ENCODE measurements at places on chromosomes 1 and 21.

DNA sequence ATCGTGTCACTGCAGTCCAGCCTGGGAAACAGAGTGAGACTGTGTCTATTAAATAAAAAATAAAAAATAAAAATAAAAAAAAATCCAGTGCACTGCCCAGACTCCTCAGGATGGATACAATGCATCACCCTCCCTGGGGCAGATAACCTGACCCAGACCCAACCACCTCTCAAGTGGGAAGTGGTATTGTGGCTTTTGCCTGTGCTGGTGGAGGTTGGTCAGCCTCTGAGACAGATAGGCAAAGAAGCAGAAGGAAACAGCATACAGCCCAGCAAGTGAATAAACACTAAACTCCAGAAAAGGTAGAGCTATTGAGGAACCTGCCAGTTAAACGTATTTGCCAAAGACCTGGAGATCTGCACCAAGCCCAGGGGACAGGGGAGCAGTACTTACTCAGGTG, 22.0 kb downstream of the HHIPL2 start:
- no peak for DNase-seq

DNA sequence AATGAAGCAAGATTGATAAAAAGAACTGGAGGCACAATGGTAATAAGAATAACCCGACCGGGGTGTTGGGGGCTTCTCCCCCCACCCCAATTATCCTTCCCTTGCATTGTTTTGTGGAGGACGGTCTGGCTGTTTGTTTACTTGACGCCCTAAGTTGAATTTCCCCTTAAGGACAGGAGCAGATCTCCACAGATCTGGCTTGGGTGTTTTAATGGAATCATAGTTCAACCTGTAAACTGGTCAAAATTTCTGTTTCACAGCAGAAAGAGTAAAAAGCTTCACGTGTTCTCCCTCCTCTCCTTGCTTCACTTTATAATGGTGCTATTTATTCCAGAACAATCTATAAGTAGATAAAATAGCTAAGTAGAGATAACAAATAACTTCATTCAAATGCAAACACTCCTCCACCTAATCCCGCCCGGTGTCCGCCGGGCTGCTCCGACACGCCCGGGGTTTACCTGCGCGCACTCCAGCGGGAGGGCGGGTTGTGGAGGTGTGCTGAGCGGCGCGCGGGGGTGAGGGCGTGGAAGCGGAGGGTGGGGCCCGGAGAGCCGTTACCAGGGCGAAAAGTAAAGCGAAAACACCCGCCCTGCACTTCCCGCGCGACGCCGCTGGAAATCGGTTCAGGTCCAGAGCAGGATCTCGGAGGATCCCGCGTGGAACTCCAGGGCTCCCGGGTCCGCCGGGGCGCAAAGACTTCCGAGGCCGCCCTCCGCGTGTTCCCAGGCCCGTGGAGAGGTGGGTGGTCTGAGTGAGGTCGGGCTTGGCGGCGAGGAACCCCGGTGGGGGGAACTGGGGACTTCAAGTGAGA, 2.0 kb upstream of the ATF3 start:
- peak; percentile 81 for DNase-seq

DNA sequence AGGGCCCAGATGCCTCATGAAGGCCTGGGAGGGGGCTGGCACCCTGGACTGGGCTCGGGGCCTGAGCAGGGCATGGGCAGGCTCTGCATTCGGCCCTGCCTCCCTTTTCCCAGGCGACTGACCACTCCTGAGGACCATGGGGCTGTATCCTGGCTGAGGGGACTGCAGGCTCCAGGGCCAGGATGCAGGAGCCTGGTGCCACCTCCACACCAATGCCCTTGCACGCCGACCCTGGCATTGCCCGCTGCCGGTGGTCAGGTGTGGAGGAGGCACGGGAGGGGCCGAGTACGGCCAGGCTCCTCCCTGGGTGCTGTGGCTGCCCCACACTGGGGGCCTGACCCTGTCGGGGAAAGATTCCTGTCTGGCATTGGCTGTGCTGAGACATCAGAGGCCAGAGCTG, 128.9 kb downstream of the SIK1 start:
- no peak for DNase-seq

DNA sequence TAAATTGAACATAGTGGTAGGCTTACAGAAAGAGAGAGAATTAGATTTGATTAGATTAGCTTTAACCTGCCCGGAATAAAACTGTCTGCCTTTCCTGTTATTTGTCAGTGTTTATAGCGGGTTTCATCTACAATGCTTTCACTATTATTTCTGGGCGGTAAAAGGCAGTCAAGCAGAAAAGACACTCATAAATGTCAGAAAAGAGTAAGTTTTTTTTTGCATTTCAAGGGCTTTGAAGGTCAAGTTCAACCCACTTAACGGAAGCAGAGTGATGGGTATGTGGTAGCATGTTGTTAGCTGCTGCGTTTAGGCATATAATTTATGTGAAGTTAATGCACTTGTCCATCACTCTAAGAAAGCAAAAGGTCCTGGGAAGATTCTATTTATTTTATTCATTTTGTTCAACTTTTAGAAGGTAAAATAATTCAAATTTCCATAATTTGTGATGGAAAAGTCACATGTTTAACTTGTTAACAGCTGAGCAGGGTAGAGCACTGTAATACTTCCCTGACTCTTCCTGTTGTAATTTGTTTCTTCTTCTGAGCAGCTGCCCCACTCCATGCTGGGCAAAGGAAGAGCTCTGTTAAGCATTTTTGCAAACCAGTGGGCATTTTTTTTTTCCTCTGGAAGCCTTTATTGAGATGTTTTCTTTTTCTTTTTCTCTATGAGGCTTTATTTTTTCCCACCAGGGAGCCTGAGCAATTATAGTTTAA, 220.1 kb downstream of the ST6GALNAC3 start:
- no peak for DNase-seq

- DNase-seq: no peak
Observed at GRCh38 chr1:219549215-219549614, 63.7 kb downstream of the ZC3H11B start.

GRCh38 chr1:154941333-154942013, 5.0 kb upstream of the PMVK start:
- DNase-seq: peak; percentile 86

DNA sequence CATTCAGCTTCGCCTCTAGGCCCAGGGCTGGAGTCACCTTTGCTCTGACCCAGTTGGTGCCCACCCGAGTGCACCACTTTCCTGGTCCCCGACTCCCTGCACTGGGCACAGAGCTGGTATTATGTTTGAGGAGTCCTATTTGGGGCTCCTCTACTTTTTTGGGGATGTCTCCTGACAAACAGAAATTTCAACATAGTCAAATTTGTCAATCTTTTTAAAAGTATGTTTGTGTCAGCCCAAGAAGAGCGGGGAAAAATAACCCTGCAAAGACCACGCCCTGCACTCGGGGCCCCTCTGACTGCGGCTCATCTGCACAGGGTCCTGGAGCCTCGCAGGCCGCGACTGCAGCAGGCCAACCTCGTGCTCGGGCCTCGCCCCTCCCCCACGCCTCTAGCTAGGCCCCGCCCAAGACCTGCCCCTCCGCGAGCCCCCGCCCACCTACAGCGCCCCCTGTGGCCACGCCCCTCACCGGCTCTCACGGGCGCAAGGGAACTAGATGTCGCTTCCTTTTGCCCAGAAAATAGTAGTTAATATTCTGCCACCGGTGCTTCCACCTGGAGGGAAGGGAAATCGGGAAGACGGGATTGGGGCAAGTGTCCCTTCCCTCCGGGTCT, 11.4 kb downstream of the FAM229A start:
- DNase-seq: no peak

DNA sequence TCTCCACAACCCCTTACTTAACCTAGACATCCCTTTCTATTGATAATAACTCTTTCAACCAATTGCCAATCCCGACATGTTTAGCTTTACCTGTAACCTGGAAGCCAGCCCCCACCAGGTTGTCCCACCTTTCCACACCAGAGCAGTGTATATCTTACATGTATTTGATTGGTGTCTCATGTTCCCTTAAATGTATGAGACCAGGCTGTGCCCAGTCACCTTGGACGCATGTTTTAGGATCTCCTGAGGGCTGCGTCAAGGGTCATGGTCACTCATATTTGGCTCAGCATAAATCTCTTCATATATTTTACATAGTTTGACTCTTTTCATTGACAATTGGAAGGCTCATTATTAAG, 5.3 kb upstream of the SLC19A1 start:
- no peak for DNase-seq

- peak; percentile 98 for DNase-seq
Observed at GRCh38 chr1:150563340-150564038, 14.3 kb downstream of the ADAMTSL4 start.

GRCh38 chr21:34670962-34671348, 2.2 kb downstream of the CLIC6 start:
- DNase-seq: no peak

GRCh38 chr1:99570486-99571089, 75.3 kb upstream of the PALMD start:
- DNase-seq: no peak

DNA sequence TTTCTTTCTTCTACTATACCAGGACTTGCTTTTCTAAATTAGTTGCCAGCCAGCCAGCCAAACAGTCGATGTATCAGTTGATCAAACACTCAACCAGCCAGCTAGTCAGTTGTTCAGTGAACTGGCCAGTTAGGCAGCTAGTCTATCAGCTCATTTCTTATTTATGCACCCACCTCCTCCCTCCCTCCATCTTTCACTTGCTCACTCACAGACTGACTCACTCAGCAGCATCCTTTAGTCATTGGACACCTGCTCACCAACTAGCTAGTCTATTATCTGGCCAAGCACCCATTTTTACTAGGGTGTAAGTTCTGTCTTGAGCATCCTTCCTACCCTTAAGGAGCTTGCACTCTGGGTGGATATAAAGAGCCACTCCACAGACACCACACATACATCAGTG, 5.9 kb upstream of the SPRR4 start:
- no peak for DNase-seq

- no peak for DNase-seq
Observed at GRCh38 chr1:111474106-111474505, 322 bp downstream of the C1orf162 start.
